ENCODE measurements at places on chromosomes 7 and 10.

GRCh38 chr7:39609113-39609934 lies 14.0 kb upstream of the RALA start:
- ATAC-seq = peak; percentile 59

GRCh38 chr10:4291990-4292389 lies 507.0 kb upstream of the KLF6 start:
- ATAC-seq = peak; percentile 61

GRCh38 chr10:62911210-62911963 lies 95.2 kb upstream of the EGR2 start:
- ATAC-seq = no peak

GRCh38 chr7:6015917-6016652 lies 7.0 kb downstream of the AIMP2 start:
- ATAC-seq = peak; percentile 60

- ATAC-seq = peak; percentile 87
Observed at GRCh38 chr10:79488336-79488735, 24.0 kb upstream of the EIF5AL1 start.

- ATAC-seq = no peak
Observed at GRCh38 chr10:80770239-80770638, 232.5 kb downstream of the SH2D4B start.

- ATAC-seq = no peak
Observed at GRCh38 chr7:2838451-2838850, 5.7 kb downstream of the GNA12 start.

DNA sequence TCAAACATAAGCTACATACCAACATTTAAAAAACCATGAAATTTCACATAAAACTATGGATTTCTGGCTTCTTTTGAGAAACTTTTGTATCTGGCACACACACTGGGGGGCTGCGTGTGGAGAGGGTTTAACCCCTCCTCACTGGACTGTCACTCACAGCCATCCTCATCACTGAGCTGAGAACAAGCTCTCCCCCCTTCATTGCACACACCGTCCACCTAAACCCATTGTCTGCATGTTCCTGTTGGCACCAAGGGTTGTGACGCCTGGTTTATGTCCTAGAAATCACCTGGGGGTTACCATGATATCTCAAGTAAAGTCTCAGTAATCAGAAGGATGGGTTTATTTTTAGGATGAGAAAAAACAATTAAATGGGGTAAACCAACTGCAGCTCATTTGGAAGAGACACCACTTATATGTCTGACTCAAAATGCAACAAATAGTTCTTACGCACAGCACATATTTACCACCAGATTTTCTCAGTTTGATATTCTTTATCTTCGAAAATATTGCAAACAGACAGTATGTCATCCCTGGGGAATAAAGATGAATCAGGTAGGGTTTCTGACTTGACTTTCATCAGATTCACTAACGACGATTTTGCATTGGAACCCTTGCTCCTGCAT lies 218.5 kb upstream of the KLF6 start:
- ATAC-seq = no peak

- no peak for ATAC-seq
Observed at GRCh38 chr7:84948634-84949033, 238.2 kb downstream of the SEMA3D start.

DNA sequence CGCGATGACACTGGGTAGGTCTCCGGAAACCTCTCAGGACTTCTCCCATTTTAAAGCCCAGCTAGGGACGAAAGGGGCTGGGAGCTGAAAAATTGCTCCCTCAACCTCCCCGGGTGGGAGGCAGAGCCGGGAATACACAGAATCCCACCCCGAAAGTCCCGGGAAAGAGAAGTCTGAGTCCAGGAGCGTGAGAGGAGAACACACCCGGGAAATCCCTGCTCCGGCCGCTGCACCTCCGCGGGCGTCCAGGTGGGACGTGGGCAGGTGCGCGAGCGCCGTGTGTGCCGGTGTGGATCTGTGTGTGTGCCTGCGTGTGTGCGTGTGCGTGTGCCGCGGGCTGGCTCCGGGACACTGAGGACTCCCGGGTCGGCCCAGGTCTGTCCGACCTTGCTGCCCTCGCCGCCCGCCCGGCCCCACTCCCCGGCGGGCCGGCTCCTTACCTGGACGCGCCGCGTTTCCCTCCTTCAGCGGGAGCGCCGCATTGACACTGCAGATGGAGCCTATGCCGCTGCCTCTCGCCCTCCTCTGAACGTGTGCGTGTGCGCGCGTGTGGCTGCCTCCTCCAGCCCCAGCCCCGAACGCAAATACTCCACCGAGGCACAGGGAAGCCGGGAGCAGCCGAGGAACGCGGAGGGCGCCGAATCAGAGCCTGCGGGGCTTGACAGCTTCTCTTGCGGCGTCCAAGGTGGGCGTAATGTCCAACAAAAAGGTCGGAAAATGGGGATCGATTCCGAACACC lies at the start of gene PLXNA4:
PLXNA4 (minus strand) TSS at position 489 of the 739 bp plus-strand sequence. CDS start 67,777 bp downstream, outside the sequence.
- no peak for ATAC-seq

GRCh38 chr7:82429408-82429807 lies 14.2 kb downstream of the CACNA2D1 start:
- no peak for ATAC-seq

DNA sequence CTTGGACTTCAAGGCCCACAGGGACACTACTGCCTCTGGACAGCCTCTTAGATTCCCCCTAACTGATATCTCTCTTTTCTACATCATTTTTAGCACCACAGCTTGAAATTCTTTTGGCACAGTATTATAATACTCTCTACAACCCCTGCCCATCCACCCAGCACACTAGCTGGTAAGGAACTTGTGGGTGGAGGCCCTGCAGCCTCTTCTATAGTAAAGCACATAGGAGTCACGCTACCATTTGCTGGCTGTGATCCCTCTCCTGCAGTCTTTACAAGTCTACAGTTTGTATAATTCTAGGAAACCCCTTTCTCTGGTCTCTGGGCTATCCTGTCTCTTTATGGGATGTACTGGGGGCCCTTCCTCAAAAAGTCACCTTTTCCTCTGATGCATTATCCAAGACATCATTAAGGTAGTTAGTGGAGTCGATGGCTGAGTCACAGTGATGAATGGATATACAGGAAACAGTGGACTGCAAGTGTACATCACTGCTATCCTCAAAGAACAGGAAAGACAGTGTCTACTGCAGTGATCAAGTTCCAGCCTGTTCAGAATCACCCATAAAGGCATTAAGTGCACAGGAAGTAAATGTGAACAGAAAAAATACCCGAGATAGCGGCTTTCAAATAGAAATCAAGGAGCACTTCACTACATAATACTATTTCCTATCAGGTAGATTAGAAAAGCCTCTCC lies 54.4 kb downstream of the STK17A start:
- no peak for ATAC-seq

GRCh38 chr7:91519241-91520158 lies 255.3 kb downstream of the FZD1 start:
- ATAC-seq = no peak

DNA sequence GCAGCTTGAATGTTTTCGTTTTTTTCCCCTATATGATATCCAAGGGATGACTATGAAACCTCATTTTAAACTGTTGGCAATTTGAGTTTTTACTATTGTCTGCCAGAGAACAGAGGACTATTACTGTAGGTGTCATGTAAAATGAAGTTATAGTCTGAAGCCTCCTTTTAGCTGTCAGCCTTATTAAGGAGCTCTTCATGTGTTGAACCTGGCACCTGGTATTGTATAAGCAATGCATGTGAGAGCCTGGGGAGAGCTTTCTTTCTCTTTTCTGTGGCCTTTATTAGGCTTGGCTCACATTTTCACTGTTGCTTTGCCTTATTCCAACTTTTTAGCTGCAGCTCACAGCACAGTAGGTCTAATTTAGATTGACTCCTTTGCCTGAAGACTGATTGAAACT lies 119.1 kb upstream of the FOXP2 start:
- no peak for ATAC-seq

DNA sequence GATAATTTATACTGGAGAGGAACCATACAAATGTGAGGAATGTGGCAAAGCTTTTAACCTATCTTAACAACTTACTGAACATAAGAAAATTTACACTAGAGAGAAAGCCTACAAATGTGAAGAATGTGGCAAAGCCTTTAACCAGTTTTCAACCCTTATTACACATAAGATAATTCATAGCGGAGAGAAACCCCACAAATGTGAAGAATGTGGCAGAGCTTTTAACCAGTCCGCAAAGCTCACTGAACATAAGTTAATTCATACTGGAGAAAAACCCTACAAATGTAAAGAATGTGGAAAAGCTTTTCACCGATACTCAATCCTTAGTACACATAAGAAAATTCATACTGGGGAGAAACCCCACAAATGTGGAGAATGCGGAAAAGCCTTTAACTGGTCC lies 37.9 kb downstream of the ZNF138 start:
- no peak for ATAC-seq

- no peak for ATAC-seq
Observed at GRCh38 chr10:42898037-42898960, 115.7 kb downstream of the BMS1 start.

DNA sequence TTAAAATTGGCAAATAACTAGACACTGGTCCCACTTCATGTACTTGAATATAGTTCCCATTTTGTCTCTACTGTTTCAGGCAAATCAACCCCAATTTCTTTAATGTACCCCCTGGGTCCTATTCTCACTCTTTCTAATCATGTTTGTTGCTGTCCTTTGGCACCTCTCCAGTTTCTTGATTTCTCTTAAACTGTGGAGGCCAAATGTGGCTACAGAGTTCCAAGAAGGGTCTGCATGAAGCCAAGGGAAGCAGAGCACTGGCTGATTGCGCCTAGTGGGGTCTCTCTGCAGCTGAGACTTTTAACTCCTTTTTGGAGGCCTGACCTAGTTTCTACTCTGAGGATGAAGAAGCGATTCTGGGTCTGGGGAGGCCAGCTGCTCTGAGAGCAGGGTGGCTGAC lies 6.7 kb upstream of the ADAM12 start:
- ATAC-seq = no peak

DNA sequence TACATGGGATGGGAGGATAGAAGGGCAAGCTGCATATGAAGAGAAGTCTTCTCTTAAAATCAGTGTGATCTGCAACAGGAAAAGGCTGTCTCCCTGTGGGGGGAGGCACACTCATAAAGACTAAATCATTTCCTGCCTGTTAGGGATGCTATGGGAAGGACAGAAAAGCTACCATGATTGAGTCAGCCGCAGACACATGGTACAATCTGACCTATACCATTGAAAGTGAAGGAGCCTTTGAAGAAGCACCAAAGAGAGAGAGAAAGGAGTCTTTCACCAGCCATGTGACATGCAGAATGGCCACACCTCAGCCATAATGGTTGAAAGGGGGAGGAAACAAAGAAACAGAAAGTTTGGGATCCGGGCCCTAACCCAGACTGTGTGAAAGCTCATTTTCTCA lies 29.1 kb downstream of the NUDCD3 start:
- ATAC-seq = no peak

DNA sequence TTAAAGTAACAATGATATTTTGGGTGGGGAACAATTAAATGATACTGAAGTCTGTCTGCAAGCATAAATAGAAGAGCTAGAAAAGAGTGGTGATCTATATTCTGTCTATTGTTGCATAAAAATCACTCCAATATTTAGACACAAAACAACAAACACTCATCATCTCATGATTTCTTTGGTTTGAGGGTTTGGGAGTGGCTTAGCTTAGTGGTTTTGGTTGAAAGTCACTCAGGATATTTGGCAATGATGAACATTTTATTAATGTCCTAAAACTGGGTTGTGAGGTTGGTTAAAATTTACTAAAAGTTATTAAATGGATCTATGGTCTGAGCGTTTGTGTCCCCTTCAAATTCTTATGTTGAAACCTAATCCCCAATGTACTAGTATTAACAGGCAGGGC lies 54.7 kb upstream of the EGFR start:
- ATAC-seq = no peak

DNA sequence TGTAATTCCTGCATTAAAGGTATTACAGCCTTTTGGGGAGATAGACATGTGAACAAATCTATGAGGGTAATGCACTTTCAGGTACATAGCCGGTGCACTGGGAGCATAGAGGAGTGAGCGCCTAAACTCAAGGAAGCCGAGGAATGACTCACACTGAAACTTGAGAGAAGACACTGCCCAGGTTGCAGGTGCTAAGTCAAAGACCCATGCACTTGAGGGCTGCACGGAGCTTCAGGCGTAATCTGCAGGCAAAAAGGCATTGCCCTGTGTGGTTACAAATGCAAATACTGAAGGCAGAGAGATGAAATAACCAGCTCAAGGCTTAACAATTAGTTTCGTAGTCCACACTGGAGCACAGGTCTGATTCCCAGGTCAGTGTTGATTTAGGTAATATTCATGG lies 51.0 kb upstream of the OSBPL3 start:
- no peak for ATAC-seq

DNA sequence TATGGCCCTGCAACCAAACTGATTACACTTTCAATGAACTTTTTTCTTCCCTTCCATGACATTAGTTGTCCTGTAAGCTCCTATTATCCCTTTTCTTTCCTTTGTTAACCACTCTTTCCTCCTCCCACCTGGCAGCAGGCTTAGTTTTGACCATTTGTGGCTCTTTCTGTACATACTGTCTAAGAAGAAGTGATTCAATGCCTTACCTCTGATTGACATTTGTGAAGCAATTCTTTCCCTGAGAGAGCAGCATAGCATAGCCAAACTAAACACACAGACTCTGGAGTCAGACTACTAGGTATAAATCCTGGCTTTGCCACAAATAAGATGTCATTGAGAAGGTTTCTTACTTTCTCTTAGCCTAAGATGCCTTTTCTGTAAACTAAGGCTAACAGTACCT lies 48.9 kb downstream of the AHR start:
- no peak for ATAC-seq

DNA sequence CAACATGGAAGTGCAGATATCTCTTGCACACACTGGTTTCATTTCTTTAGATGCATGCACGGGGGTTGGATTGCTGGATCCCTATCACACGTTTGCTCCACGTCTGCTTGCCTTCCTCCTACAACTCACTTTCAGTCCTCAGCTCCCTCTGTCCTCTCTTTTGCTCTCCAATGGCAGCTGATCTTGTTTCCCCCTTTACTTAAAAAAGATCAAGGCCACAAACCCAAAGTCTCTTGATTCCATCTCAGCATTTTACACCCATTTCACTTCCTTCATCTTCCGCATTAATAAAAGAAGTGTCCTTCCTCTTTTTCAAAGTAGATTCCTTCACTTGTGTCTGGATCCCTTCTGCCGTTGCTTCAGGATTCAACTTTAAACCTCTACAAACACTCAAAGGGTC lies 245.2 kb downstream of the DOCK4 start:
- ATAC-seq = no peak

DNA sequence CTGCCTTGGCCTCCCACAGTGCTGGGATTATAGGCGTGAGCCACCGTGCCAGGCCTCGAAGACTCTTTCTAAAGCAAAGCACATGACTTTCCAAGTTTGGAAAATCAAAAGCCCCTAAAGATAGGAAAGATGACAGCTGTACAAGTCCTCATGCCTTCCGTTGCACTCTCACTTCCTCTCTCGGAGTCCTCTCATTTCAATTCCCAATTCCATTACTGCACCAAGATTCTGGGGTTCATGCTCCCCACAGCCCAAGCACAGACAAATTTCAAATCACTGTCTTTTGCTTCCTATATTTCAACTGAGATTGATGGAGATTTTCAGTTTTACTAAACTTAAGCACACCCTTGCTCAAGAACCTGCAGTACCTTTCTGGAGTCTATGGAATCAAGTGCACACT lies 10.9 kb upstream of the PLAU start:
- ATAC-seq = no peak
